AG20443 (cell line): ENCODE measurements at places on chromosomes 12 and 14.

GRCh38 chr14:75513911-75514672, 8.2 kb upstream of the BATF start:
- DNase-seq = no peak

DNA sequence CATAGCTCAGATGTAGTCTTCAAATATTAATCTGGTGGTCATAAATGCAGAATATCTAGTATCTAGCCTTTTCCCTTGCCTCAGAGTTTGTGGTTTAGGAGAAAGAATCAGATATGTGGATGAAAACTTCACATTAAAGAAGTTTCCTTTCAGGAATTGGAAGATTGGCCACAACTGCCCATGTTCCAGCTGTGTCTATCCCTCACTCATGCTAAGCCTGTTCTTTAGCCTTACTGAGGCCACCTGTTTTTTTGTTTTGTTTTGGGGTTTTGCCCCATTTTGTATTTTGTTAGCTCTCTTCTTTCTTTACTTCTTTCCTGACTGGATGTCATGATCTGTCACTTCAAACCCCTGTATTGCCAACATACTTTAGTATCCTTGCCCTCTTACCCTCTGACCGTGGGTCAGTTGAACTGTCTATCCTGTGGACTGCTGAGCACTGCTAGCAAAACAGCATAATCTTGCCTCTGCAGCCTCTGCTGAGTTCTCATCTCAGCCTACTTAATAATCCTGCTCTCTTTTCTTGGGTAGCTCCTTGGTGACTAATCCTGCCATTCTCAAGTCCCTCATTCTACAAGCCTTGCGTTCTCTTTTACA, 22.0 kb upstream of the CCT2 start:
- DNase-seq = no peak

DNA sequence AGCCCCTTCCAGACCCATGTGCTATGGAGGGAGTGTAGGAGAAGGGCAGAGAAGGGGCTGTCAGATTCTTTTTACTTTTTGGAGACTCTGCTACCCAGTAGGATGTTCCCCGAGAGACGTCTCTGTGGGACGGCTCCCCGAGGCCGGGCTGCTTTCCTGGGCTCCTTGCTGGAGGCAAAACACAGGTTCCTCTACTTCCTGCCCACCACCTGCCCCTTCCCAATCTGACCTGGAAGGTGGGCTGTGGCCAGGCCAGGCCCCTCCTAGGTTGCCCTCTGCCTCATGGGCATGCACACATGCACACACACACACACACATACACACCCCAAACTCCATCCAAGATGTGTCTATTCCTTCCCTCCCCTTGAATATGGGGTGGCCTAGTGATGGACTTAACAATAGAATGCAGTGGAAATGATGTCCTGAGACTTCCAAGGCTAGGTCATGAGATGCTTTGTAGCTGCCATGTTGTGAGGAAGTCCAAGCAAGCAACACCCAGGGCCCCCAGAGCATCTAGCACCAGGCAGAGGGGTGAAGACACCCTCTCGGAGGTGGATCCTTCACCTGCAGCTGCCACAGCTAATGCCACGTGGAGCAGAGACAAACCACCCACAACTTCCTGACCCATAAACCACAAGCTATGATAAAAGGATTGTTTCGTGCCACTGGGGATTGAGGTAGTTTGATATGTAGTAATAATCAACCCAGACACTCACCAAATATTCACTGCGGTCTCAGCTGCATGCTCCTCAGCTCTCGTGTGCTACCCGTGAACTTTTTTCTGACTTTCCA, 1.6 kb upstream of the ASB2 start:
- DNase-seq = no peak

- DNase-seq = peak; percentile 70
Observed at GRCh38 chr14:54730156-54730961, 163.4 kb downstream of the SAMD4A start.

- DNase-seq = no peak
Observed at GRCh38 chr12:109586385-109587296, 13.0 kb downstream of the MVK start.

GRCh38 chr12:132597333-132598316, 12.8 kb downstream of the LRCOL1 start:
- no peak for DNase-seq

GRCh38 chr14:99792210-99792535, 1.0 kb upstream of the EML1 start:
- DNase-seq = no peak

DNA sequence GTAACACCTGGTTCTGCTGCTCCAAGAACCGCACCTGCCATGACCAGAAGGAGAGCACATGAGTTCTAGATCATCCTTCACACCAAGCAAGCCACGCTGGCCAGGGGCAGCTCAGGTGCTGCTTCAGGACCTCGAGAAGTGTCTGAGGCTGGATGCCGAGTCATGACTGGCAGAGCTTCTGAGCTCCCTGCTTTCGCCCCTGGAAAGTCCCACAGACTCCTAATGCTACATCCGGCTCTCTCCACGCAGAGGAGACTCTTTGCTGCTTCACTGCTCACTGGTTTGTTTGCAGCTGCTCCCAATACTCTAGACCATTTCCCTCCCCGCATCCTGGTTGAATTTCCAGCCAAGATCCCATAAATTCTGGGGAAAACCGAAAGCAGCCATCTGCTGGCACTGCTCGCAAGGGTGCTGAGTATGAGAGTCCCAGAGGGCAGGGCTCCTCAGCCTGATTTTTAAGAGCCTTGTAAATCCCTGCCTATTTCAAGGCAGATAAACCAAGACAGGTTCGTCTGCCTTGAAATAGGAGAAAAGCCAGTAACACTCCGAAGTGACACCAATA, 1.4 kb downstream of the KRT2 start:
- DNase-seq = peak; percentile 25

GRCh38 chr12:104057771-104058197, 6.5 kb upstream of the HCFC2 start:
- DNase-seq = peak; percentile 49

GRCh38 chr14:61125867-61126572, 145.0 kb downstream of the SLC38A6 start:
- DNase-seq = no peak

GRCh38 chr12:27534060-27534764, 10.2 kb downstream of the PPFIBP1 start:
- no peak for DNase-seq

DNA sequence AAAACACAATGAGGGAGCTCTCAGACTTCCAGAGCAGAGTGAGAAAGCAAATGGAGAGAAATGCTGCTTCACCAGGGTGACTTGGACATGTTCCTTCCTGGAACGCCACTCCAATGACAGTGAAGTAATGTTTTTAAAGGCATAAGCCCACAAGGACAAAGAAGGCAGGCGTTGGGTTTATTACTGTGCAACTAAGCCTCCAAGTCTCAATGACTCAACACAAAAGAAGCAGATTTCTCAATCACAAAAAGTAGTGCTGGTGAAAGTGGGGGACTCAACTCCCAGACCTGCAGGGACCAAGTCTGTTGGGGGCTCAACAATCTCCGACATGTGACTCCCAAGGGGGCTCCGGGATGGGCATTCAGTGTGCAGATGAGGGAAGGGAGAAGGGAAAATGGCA, 505.2 kb downstream of the BCL11B start:
- no peak for DNase-seq

DNA sequence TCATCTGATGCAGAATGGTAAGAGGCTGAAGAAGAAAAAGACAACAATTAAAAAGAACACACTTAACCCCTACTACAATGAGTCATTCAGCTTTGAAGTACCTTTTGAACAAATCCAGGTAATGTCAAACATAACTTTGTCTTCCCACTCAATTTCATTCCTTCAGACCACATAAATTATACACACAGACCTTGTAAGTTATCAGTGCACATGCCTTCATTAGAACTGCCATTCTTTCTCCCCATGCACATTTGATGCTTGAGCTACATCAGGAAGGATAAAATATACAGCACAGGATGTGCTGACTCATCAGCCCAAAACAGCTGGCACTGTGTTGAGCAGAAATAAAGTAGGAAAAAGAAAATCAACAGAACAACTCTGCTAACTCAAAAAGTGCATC, 246.7 kb downstream of the PAWR start:
- peak; percentile 19 for DNase-seq

DNA sequence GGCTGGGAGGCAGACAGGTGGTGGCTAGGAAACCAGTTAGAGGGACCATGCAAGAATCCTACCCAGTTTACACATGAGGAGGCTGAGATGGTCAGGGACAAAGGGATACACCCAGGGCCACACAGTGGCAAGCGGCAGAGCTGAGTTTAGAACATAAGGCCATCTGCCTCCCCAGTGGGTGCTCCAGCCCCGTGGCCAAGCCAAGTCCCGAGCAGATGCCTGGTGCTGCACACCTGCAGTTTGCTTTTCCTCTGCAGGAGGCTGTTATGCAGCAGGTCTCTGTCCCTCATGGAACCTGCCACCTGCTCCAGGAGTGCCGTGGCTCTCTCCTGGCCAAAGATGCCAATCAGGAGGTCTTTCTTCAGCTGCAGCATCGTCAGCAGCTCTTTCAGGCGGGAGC, 70.8 kb downstream of the SYNE3 start:
- no peak for DNase-seq

GRCh38 chr14:102493096-102493495, 16.5 kb downstream of the ANKRD9 start:
- no peak for DNase-seq

DNA sequence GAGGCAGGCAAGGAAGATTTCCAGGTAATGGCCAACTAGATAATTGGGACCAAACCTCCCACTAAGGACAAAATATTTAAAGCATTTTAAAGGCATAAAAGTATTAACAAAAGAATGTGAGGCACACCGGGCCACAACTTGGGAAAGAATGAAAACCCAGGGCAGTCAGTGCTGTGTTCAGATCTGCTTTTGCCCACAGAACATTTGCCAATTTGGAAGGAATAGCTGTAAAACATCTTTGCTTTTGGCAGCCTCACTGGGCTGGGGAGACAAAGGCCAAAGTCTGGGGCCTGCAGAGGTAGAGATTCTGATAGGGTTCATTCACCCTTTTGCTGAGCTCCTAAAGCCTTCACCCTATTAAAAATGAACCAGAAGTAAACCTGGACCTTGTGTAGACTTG, 82.3 kb downstream of the SYNE3 start:
- DNase-seq = no peak

- DNase-seq = peak; percentile 36
Observed at GRCh38 chr12:58443981-58444371, 476.3 kb downstream of the LRIG3 start.

DNA sequence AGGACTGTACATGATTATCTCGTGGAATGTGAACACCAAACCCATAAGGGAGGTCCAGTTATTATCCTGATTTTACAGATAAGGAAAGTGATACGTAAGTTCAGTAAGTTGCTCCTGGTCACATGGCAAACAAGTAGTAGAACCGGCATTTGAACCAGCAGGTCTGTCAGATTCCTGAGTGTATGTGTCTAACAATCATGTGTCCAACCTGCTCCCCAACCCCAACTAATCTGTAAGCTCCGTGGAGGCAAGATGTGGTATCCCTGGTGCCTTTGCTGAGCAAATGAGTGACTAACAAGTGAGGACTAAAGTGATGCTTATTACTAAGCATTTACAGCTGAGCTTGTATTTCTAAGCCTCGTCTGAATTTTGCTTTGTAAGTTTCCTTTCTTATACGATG, 65.9 kb downstream of the PTPN21 start:
- no peak for DNase-seq
